ENCODE measurements at places on chromosomes 6 and 20.

GRCh38 chr6:134519465-134519864 is 201.6 kb upstream of the SGK1 start:
- DNase-seq: no peak

DNA sequence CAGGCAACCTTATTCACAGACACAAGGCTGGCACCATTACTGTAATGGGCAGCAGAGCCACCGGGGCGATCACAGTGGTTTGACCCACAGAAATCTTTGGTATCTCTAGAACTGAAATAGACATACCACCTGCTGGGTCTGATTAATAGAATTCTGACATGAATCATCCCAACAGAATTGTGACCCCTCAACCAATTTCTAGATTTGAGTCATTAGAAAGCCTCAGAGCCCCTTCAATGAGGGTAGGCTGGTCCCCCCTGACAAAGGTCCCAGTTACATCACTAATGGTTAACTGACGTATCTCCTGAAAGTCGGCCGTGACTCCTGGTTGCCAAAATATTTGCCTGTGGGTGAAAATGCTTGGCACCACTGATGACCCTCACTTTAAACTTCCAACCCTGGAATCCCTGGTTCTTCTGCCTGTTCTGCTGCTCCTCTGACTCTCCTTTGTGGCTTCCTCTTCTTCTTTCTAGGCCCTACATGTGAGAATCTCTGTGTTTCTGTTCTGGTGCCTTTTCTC is 124.9 kb upstream of the ARID1B start:
- DNase-seq: no peak

GRCh38 chr6:6686748-6687601 is 98.5 kb downstream of the LY86 start:
- DNase-seq: peak; percentile 13

GRCh38 chr20:41017448-41018042 is 11.1 kb upstream of the TOP1 start:
- DNase-seq: no peak

- DNase-seq: peak; percentile 1
Measured at GRCh38 chr6:91155129-91155785, 568.4 kb upstream of the MAP3K7 start.

DNA sequence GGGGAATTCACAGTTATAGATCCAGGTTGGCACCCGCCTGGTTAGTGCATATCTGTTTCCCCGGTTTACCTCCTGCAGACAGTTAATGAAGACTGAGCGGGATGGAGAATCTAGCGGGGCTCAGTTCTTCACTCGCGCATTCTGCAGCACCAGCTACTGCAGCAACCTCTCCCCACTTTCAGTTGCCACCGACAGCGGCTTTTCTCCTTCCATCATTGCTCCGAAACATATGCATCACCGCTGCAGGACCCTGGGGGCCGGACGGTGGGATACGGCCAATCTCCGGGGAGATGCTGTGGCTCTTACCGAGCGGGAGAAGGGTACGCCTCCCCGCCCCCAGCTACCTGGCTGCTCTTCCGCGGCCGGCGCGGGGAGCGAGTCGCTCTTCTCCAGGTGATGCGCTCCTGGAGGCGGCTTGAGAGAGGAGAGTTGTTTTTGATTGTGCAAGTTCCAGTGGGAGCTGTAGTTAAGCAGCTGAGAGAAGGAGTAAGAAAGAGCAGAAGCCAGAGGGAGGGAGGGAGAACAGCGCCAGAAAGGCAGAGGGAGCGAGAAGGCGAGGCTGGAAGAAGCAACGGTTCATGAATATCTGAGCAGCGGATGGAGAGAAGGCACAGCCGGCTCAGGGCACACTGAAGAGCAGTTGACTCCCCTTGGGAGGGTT is at the start of gene SGK1:
TSS of gene SGK1 (minus strand) at position 642 of the 661 bp plus-strand sequence. CDS start 652 bp downstream, outside the sequence.
- no peak for DNase-seq

DNA sequence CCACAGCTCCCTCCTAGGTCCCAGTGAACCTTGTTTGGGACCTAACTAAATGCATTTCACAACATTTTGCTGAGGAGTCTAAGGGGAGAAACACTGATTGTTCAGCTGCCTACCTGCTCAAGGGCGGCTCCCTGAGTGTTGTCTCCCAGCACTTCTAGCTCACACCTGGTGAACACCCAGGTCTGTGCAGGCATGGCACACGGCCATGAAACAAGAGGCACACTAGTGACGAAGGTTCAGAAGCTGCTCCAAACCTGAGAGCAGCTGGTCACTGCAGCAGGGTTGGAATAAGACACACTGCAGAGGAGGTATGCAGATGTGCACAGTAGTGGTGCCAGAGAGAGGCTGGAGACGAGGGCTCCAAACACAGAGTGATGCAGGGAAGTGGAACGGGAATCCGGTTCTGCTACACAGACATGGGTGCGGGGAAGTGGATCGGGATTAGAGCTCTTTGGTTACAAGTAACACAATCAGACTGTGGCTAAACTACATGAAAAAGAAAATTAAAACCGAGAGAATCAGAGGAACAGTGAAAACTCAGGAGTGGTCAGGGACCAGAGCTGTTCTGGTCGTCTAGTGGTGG is 486.1 kb upstream of the CDH4 start:
- no peak for DNase-seq

DNA sequence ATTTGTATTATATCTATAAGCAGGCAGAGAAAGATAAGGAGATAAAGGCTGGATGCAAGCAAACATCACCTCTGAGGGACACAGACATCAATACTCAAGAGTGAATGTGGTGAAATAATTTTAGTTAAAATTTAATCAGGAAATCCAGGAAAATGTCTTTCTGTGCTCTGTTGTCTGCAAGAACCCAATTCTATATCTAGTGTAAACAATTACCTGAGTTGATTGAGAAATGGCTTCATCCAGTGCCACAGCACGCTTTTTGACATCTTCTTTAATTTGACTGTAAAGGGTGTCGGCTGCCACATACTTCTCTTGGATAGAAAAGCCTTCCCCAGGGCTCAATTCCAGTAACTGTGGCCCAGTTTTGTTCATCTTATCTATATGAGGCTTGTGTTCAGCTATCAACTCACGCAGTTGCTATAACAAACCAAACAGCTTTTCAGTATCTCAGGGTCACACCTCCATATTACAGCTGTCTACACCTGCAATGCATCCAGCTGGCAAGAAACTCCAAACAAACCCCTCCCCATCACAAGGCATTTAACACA is 131.6 kb downstream of the DST start:
- no peak for DNase-seq

DNA sequence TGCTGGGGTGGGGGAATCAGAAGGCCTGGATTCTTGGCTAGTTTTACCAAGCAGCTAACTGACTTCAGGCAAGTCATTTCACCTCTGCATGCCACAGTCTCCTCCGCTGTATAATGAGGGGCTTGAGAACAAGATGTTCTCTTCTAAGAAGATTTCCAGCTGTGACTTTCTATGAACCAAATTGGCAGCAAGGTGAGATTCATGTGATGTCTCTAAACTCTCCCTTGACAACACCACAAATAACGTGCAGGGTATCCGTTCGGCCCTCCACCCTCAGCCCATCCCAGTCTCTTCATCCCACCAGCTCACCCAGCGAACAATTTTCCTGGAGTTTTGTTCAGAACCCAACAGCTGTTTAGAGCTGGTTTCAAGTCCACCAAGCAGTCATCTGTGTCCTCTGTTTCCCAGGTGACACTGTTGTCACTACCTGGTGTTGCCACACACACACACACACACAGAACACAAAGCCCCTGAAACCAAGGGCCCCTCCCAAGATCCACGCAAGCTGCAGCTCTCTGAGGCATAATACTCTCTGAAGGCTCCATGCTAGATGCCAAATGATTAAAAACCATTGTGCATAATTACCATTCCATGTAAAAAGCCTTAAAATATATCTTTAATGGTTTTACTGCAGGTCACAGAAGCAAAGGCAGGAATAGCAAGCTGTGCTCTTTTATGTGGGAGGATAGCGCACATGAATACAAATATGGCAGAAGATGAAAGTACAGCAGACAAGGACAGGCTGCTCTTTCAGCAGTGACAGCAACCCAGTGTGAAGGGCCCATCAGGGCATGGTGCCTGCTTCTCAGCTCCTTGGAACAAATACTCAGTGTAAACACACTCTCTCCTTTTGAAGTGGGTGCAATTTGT is 48.2 kb downstream of the ARHGAP18 start:
- no peak for DNase-seq

- DNase-seq: no peak
Measured at GRCh38 chr6:117733341-117733740, 58.1 kb downstream of the NUS1 start.

DNA sequence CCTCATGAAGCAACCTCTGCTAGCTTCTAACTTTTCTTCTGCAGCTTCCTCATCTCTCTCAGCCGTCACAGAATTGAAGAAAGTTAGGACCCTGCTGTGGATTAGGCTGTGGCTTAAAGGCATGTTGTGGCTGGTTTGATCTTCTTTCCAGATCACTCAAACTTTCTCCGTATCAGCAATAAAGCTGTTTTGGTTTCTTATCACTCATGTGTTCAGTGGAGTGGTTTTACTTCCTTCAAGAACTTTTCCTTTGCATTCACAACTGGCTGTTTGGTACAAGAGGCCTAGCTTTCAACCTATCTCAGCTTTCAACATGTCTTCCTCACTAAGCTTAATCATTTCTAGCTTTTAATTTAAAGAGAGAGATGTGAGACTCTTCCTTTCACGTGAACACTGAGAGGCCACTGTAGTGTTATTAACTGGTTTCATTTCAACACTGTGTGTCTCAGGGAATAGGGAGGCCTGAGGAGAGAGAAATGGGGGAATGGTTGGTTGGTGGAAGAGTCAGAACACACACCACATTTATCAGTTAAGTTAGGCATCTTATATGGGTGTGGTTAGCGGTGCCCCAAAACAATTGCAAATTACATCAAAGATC is 17.2 kb downstream of the ZSCAN23 start:
- no peak for DNase-seq

- DNase-seq: no peak
Measured at GRCh38 chr6:80165143-80165542, 58.7 kb downstream of the BCKDHB start.

DNA sequence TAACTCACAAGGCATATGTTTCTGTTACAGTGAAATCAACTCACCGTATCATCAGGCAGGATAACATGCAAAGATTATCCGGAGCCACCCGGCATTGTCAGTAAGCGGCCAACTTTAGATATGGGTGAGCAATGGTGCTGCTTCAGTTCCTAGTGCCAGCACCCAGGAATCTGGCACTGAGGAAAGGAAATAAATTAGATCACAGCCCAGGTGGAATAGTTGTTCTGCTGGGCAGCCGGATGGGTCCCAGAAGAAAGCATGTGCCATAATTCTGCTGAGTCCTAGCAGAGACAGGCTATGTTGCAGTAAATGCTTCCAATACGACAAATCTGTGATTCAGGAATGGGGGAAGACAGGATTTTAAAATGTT is 183.6 kb upstream of the SPTLC3 start:
- DNase-seq: no peak

GRCh38 chr6:5937169-5937909 is 69.4 kb downstream of the NRN1 start:
- DNase-seq: no peak

- no peak for DNase-seq
Measured at GRCh38 chr6:4463236-4463635, 313.0 kb upstream of the CDYL start.

DNA sequence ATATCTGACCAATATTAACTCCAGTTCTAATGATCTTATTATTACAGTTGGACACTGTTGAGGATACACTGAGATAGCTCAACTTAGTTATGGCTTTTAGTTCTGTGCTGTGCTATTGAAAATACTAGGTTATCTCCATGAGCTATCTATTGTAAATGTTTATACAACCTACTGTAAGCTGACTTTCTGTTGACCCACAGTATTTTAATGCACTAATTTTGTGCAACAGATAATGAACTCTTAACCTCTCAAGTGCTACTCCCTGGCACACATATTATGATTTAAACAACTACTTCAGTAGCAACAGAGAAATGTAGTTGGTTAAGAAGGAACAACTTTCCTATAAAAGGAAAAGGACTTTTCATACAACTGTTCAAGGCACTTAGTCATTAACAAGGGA is 5.2 kb upstream of the MMS22L start:
- no peak for DNase-seq

DNA sequence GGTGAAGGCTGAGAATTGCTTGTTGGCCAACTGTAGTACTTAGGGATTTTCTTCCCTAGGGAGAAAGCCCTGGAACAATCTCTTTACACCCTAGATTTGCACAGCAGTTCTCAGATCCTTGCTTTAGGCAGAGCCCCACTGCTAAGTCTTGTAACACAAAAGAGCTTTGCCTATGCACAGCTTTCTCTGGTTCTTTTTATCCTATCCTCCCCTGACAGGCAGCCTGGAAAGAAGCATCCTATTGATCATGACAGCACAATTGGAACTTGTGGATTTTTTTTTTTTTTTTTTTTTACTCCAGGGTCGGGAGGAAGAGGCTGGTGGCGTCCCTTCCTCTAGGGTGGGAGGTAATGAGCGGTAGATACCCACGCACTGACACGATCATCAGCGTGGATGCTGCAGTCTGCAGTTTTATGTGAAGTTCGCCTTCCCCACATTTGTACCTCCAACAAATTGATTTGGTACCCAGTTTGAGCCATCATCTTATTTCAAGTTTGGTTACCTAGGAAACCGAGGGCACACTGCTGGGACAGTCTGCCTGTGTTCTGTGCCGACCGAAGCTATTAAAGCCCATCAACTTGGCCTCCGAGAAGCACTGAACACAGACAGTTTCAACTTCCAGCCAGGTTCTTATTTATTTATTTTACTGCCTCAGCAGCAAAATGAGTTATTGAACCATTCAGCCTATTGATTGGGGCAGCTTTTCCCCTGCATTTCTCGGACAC is 110.1 kb downstream of the NRN1 start:
- no peak for DNase-seq

- DNase-seq: no peak
Measured at GRCh38 chr6:118641042-118641441, 10.3 kb downstream of the CEP85L start.

DNA sequence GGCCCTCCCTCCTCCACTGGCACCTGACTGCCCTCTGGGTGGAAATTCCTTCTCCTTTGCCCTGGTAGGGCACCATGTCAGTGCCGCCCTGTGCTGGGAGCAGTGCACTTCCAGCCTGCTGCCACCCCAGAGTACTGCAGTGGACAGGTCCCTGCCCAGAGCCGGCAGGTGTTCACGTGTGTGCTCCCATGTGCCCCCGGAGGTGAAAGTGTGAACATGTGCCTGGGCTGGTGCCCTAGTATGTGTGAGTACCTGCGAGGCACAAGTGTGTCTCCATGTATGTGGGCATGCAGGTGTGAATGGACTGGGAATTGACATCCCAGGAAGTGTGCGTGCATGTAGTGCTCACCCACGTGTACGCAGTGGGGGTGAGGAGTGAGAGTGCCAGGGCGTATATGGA is 29.4 kb downstream of the SDCBP2 start:
- DNase-seq: no peak

GRCh38 chr6:52667572-52667971 is 3.3 kb upstream of the TMEM14A start:
- DNase-seq: no peak

GRCh38 chr20:32209850-32210605 is 2.3 kb downstream of the POFUT1 start:
- DNase-seq: no peak

All from stimulated activated naive B cell treated with anti-CD40 and anti-IgM and Interleukin-4, amounts not matched to agents 10 μg/mL and 1 μg/mL and 100 μg/mL, for 72 hours (primary cell).